ENCODE measurements at places on chromosomes 5 and 9.

DNA sequence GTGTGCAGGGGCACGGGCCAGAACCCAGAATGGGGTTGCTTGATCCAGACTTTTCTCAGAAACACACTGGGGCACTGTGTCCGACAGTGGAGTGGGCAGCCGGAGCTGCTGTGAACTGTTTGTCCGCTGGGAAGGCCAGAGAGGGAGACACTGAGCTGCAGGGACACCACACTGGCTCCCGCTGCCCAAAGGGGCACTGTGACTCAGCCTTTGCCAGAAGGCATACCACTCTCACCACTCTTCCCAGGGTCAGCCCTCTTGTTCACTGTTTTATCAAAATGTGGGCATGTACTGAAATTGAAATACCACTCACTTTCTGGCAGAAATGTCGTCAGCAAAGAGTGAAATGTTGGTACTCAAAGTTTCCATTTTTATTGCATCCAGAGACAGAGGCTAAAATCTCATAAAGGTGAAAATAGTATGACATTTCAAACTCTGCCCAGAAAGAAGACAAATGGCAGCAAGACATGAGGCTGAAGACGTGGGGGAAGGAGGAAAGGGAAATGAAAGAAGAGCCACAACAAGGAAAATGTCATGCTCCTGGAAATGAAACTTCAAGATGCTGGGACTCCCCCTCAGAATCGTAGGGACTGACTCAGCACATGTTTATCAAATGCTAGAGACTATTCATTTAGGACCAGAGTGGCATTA is 4.5 kb upstream of the IL7R start:
- no peak for DNase-seq

- no peak for DNase-seq
These were observed 137.8 kb upstream of the RETREG1 start for GRCh38 chr5:16754601-16755000.

- DNase-seq = no peak
These were observed 121.5 kb downstream of the PAM start for GRCh38 chr5:102876610-102877009.

DNA sequence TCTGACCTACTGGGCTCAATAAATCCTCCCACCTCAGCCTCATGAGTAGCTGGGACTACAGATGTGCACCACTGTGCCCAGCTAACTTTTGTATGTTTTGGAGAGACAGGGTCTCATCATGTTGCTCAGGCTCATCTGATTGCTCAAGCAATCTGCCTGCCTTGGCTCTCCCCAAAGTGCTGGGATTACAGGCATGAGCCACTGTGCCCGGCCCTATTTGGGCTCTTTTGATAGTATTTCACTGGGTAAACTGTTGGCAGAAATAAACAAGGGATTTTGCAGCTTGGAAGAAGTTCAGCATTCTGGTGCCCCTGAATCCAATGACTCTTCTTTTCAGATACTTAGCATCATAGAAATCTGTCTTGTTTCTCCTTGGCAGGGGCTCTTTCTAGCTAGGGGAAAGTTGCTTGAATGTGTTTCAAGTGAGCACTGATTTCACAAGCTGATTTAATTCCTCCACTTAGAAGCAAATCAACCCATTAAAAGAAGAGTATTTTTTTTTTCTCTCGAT is 146.8 kb downstream of the PAPPA start:
- no peak for DNase-seq

Measured in GOT3 (cell line).